Effector memory CD4-positive, alpha-beta T cell (primary cell): ENCODE measurements at places on chromosomes 3 and 15.

- no peak for DNase-seq
These were observed 431.4 kb downstream of the GRM7 start for GRCh38 chr3:7292362-7292761.

DNA sequence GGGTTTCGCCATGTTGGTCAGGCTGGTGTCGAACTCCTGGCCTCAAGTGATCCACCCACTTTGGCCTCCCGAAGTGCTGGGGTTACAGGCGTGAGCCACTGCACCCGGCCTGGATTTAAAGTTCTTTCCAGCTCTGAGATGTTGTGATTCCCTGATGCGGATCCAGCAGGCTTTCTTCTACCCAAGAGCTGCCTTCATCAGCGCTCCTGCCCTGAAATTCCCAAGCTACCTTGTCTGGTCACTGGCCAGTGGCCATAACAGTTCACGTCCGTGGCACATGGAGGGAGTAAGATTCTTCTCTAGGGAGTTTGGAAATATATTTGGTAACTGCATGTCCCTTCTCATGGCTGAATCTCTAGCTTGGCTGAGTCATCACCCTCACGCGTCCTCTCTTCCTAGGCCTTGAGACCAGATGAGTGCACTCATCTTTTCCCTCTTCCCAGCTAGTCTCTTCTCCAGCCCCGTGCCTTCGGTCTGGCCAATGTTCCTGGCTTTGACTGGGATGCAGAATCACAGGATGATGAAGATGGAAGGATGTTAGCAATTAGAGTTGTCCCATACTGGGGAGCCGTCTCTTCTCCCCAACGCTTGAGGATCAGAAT, 29.8 kb upstream of the APOD start:
- no peak for DNase-seq

DNA sequence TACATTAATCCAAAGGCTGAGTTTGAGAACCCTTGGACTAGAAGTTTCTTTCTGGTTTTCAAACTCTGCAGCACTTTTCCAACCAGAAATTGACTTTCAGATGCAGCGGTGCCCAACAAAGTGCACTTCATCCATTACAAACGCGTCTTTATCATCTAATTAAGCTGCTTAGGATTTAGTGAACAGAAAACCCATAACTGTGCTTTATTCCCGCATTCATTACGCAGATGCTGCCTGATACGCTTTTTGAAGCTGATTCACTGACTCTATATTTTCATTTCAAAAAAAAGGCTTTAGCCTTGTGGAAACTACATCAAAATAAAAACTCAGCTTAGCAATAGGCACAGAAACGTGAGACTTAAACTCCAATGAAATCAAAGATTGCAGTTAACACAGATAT, 69.8 kb upstream of the CTXND1 start:
- no peak for DNase-seq

DNA sequence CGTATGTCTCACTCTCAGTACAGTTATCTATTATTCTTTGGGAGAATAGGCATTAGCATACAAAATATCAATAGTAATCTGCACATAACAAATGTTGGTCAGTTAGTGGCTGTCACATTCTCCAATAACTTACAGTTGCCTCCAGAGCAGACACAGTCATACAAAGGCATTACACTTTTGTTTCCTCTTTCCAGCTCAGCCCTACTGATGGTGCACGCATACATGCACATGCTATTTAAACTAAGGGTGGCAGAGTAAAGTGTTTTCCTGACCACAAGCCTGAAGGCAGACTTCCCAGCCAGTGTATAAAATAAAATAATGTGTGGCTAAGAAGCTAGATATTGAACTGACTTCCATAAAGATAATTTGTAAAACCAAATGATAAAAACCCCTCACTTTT, 47.6 kb downstream of the PHLDB2 start:
- no peak for DNase-seq

GRCh38 chr3:69740103-69741021, 1.1 kb downstream of the MITF start:
- no peak for DNase-seq

- DNase-seq = no peak
These were observed 9.5 kb downstream of the RAB6B start for GRCh38 chr3:133886031-133886722.

GRCh38 chr15:45346381-45346780, 32.0 kb downstream of the GATM start:
- DNase-seq = no peak

GRCh38 chr15:86373147-86373546, 293.5 kb downstream of the AGBL1 start:
- no peak for DNase-seq

- DNase-seq = no peak
These were observed 20.3 kb downstream of the GPR160 start for GRCh38 chr3:170058127-170058526.

DNA sequence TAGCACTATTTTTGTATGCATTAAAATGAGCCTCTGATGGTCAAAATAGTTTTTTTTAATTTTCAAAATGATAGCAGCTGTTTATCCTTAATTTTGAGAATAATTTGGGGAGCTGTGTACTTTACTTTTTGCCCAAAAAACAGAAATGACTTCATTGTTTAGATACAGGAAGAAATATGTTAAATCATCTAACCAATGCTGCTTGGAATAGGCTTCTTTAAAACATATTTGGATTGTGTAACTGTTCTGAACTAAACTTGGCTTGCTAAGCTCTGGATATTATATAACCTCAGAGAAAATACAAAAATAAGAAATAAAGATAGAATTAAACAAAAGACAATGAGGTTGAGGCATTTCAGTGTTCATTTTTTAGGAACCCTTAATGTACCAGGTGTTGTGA, 119.3 kb downstream of the SERPINI1 start:
- no peak for DNase-seq

GRCh38 chr3:188680189-188680588, 491.6 kb upstream of the TPRG1 start:
- DNase-seq = no peak

GRCh38 chr15:50933341-50933740, 24.9 kb downstream of the AP4E1 start:
- DNase-seq = no peak

GRCh38 chr15:92654662-92655061, 913 bp downstream of the FAM174B start:
- DNase-seq = no peak

GRCh38 chr3:183117056-183117455, 17.8 kb upstream of the MCCC1 start:
- no peak for DNase-seq

DNA sequence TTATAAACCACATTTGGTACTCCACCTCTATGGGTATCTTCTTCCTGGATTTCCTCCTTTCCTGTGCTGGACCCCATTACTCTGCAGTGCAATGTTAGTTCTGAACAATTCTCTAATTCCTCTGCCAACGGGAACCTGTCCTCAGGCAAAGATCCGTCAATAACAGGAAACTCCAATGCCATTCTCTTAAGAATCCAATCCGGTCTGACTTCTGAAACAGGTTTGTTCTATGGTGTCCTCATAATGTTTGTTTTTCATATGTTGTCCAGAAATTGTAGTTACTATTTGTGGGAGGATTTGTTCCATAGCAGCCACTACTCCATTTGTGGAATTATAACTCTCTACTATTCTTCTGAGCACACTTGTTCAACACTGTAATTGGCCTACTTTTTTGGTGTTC, 112.7 kb downstream of the TBL1XR1 start:
- DNase-seq = no peak

GRCh38 chr15:98785431-98785806, 137.1 kb downstream of the IGF1R start:
- DNase-seq = no peak

GRCh38 chr3:17580901-17581300, 161.5 kb downstream of the TBC1D5 start:
- DNase-seq = no peak

GRCh38 chr3:179695672-179696313, 43.0 kb downstream of the USP13 start:
- DNase-seq = no peak

GRCh38 chr15:91874992-91875660, 21.6 kb downstream of the SLCO3A1 start:
- DNase-seq = no peak

- no peak for DNase-seq
These were observed 736.9 kb upstream of the CCDC54 start for GRCh38 chr3:106640353-106640752.

GRCh38 chr15:77858792-77859490, 218.6 kb downstream of the TBC1D2B start:
- no peak for DNase-seq

- DNase-seq = no peak
These were observed 128.4 kb downstream of the FAM174B start for GRCh38 chr15:92527197-92527596.

DNA sequence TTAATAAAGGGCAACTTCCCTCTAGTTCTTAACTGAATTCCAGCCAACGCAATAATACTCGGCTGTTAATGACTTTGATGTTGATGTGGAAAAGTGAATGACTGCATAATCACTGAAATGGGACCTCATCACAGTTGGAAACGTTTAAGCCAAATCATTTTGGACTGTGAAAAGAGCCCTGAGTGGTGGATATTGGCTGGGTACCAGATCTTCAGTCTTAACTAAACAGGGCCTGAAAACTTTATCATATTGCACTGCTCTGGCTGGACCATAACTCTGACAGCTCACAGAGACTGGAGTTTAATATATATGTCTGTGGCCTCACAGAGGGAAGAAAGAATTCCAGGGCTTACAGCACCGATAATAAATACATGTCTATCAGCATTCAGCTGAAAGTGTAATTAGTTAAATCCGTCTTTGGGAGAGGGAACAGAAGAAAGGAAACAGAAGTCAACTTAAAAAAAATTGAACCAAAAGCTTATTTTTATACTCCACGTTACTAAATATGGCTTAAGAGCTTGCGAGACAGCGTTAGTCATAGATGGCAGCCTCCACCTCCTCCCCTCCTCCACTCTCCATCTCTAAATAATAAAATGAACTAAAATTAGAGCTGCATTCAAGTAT, 222.3 kb upstream of the CDIN1 start:
- DNase-seq = no peak

- no peak for DNase-seq
These were observed 9.9 kb upstream of the ARIH1 start for GRCh38 chr15:72464251-72464650.

DNA sequence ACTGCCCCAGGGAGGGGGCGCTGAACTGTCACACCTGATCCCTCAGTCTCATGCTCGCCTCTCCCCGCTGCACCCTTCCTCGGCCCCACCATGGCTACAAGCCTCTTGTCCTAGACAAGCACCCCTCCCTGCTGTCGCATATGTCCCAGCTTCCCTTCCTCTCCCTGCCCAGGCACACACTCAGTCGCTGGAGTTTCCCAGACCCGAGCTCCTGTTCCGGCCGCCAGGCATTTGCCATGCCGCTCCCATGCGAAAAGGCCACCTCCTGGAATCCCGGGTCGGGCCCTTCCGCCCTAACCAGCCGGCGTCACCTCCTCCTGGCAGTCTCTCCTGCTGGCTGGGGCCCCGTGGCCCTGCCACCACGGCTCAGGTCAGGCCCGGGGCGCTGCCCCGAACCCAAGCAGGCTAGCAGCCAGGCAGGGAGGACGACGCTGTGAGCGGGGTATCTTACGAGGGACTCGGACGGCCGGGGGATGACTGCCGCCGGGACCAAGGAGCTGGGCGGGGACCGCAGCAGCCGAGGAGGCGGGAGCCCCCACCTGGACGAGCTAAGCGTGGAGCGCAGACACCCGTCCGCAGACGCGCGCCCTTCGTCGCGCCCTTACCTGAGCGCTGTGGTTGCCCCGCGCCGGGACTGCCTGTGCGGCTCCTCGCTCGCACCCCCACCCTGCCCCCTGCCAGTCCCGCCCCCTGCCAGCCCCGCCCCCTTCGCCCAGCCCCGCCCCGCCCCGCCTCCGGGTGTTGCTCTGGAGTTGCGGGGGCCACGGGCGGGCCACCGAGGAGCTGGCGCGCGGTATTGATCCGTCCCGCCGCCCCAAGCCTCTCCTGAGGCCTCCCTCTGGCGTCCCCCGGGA, at the start of gene ALS2CL:
TSS of gene ALS2CL (minus strand) at position 642 of the 854 bp plus-strand sequence. CDS start 4,239 bp downstream, outside the sequence.
- peak; percentile 71 for DNase-seq

DNA sequence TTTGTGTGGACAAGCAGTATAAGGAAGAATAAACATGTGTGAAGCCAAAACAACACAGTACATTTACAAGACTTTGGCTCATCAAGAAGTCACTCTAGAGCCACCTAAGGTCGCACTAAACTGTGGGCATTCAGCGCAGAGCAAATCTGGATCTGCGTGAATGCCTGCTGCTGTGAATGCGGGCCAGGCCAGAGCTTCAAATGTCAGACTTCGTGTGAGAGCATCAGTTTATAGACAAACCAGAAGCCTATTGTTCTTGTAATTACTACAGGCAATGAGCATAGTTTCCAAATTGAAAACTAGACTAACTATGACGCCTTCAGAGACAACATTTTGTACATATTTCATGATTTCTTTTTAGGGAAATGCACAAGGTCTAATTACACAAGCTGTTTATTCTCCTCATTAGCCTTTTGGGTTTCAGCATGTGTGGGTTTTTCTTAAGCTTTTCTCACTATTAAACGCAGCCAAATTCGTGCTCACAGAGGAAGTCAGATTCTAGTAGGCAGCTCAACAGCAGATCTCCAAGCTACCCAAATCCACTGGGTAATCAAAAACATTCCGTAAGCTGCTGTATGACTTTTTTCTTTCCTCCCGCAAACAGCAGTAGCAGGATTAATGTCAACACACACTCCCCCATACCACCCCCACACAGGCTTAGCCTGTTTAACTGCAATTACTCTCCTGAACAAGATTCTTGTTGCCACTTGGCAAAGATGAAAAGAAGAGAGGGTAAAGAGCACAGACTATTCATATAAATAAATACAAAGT, 84.5 kb upstream of the SETMAR start:
- no peak for DNase-seq
